Stimulated activated CD4-positive, alpha-beta T cell treated with anti-CD3 and anti-CD28 coated beads, Interleukin-1b, Interleukin-23, amount 100 ng/mL, for 48 hours (primary cell): ENCODE measurements at places on chromosomes 12 and 14.

GRCh38 chr12:67593041-67593440 lies 55.5 kb upstream of the DYRK2 start:
- no peak for DNase-seq

GRCh38 chr12:18275981-18276380 lies 14.7 kb downstream of the PIK3C2G start:
- DNase-seq: no peak

- DNase-seq: no peak
These were observed 340.2 kb downstream of the LRIG3 start for GRCh38 chr12:58580095-58580494.

GRCh38 chr12:16119618-16120415 lies 157.7 kb downstream of the SLC15A5 start:
- DNase-seq: no peak

GRCh38 chr12:64080319-64081007 lies 141.6 kb downstream of the KICS2 start:
- DNase-seq: no peak

DNA sequence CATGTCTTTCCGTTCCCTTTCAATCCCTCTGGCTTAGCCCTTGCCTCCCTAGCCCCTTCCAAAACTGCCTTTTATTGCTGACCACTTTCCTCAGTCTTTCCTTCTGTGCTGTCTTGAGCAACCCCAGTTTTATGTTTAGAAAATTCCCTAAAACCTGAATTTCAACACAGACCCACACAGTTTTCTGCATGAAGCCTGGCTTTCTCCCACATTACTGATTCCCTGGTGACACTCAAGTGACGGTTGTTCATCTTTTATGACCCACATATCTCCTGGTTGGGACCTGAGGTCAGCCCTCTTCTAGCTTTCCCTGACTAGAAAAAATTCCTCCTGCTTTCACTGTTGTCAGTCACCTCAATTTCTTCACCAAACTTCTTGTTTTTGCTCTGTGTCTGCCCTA lies 21.0 kb downstream of the FGD4 start:
- no peak for DNase-seq

DNA sequence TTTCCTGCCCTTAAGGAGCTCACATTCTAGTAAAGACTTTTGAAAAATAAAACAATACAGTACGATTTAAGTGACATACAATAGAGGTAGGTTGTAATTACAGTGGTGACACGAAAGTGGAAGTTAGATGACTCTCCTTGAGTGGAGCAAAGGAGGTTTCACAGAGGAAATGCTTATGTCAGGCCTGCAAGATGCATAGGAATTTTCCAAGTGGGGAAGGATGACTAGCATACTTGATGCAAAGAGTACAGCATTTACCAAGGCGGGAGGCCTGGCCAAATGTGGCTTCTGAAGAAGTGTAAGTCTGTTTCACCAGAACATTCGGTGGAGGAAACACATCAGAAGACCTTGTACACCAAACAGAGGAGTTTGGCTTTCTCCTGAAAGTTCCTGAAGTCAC lies 55.2 kb downstream of the ERO1A start:
- peak; percentile 24 for DNase-seq

DNA sequence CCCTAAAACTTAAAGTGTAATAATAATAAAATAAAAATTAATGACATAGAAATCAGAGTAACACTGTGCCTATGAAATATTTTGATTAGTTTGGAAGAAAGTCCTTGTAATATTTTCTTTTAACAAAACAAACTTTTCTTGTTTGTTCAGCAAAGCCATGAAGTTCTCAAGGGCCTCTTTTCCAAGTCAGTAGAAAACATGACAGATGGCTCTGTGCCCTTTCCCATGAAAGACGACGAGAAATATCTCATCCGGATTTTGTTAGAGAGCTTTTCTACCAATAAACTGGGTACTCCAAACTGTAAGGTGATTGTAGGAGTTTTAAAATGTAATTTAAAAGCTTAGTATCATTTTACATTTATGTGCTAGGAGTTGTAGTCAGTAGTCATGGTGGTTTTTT lies 54.5 kb upstream of the ASPG start:
- no peak for DNase-seq

- no peak for DNase-seq
These were observed 163.8 kb upstream of the SLC16A7 start for GRCh38 chr12:59432057-59432456.

DNA sequence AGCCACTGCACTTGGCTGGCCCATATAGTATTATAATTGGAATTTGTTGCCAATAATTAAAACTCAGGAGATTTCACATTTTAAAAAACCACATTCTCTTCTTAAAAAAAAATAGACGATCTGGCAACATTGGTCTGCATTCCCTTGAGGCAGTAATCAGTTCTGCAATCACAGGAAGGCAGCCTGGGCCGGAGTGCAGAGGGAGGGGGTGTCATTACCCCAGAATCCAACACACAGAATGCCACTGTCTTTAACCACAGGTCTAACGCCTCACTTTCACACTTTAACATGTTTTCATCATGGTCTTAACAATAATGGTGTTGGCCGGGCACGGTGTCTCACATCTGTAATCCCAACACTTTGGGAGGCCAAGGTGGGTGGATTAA lies 100.1 kb downstream of the SCARB1 start:
- no peak for DNase-seq

DNA sequence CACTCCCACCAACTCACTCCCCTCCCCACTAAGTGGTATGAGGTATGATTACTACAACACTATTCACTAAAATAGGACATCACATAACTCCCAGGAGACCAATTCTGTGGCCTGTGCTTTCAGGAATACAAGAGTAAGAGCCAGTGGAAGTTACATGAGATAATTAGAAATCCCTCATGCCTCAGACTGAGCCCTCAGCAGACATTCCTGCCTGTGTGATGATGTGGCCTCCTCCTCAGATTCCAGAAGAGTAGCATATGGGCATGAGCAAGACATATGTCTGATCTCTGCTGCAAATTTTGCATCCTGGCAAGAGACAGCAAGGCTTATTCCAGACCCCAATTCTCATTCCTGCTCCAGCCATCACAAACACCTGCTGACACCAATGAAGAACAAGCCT lies 46.0 kb upstream of the BMP4 start:
- no peak for DNase-seq

- DNase-seq: peak; percentile 25
These were observed 13.6 kb upstream of the LEMD3 start for GRCh38 chr12:65155784-65156183.

GRCh38 chr12:3596703-3597415 lies 105.9 kb downstream of the PRMT8 start:
- no peak for DNase-seq
